ENCODE measurements at places on chromosomes 3 and 15.

DNA sequence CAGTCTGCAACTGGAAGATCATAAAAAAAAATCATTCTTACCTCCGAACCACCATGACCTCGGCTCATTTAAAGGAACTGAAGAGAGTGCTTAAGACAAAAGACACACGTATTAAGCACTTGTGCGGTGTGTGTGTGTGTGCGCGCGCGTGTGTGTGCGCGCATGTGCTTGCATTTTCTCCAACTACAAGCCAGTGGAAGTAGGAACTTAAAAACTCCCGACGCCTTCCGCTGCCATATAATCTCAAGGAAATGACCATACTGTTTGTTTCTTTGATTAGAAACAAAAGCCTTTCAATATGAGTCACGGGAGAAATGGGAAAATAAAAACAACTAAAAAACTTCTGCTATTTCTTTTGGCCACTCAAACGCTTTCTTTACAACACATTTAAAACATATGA, 32.4 kb downstream of the FRMD4B start:
- no peak for DNase-seq

GRCh38 chr15:72838311-72838731, 54.8 kb upstream of the ADPGK start:
- DNase-seq: no peak

DNA sequence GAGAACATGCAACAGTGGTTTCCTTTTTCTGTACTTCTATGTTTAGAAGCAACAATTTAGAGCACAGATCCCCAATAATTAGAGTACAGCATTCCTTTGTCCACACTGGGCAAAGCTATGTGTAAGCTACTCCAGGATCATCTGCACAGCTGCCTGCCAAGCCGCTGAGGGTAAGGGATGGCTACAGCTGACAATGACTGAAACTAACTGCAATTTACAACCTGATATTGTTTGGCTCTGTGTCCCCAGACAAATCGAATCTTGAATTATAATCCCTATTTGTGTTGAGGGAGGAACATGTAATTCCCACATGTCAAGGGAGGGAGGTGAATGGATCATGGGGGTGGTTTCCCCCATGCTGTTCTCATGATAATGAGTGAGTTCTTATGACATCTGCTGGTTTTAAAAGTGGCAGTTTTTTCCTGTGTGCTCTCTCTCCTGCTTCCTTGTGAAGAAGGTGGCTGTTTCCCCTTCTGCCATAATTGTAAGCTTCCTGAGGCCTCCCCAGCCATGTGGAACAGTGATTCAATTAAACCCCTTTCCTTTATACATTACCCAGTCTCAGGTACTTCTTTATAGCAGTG, 54.8 kb upstream of the TNFSF10 start:
- DNase-seq: no peak

DNA sequence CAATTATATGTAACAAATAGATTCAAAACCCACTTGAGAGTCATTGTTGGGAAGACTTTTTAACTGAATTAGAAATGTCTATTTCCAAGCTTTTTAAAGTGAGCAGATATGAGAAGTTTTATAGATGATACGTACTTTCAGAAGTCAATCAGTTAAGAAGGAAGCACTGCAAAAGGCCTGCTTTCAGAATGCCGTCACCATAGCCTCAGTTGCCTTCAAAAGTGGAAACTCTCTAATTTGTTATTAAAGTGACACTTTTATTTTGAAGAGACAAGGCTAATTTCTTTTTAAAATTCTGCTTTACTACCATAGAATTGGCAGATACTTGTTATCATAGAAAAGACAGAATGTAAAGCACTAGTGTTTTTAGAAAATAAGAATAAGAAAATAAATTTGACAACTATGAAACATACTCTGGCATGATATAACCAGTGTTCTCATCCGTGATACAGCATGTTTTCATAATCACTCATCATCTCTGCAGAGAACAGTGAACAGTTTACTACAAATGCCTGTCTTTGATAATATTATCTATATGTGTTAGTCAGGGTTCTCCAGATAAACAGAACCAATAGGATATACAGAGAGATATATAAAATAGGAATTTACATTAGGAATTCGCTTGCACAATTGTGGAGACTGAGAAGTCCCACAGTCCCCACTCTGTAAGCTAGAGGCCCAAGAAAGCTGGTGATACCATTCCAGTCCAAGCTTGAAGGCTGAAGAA, 7.0 kb upstream of the PLD1 start:
- DNase-seq: no peak

- DNase-seq: no peak
Measured at GRCh38 chr3:45218578-45219390, 7.3 kb downstream of the TMEM158 start.

GRCh38 chr3:167355446-167355845, 24.7 kb downstream of the ZBBX start:
- no peak for DNase-seq

- DNase-seq: no peak
Measured at GRCh38 chr3:56629047-56629446, 54.0 kb downstream of the TASOR start.

DNA sequence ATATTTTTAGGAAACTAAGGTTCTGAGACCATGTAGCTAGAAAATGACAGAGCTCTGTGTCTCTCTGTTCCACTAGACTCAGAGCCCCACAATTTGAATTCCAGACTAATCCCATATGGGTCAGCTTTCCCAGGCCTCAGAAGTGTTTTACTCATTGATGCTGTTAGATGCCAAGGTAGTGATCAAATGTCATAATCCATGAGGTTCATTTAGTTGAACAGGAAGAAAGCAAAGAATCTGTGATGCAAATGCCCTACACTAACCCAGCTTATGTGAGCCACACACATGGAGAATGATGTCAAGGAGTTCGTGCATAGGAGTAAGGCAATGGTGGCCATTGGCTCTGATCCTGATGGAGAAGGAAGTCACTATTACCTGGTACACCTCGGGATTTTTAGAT, 363.4 kb upstream of the RARB start:
- DNase-seq: no peak

DNA sequence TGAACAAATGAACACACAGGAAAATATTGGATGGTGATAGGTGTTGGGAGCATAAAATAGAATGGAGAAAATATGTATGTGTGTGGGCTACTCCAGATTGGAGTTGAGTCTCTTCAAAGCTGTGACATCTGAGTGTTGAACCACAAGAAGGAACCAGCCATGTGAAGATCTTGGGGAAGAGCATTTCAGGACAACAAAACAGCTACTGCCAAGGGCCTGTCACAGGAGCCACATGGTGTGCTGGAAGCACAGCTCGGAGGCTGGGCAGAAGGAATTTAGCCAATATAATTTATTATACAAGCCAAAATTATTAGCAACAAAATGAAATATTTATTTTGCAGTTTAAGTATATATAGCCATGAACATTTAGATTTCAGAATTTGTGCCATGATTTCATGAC, 108.3 kb upstream of the FGF7 start:
- no peak for DNase-seq

DNA sequence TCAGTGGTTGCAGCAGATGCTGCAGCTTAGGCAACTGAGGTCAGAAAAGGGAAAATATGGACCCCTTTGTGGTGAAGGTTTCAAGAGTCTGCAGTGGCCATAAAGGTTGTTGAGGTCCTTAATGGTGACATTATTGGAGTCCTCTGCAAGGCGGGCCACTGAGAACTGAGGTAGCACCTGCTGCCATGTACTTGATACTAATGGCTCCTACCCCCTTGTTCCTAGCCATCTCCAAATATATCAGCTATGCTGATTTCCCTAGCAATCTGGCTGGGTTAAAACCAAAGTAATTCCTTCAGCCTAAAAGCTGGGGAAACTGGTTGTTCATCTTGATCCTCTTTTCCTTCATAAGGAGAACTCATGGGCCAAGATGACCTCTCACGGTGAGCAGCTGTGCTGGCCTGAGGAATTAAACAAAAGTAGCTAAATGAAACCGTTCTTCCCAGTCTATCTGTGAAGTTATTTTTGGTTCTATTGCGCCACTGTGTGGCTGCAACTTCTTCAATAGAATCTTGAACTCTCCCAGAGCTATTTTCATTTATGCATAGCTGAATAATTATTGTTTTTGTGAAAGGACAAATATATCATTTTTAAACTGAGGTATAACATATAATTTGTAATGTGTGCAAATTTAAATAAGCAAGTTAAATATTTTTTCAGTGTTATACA, 76.1 kb upstream of the PLSCR4 start:
- no peak for DNase-seq

- DNase-seq: no peak
Measured at GRCh38 chr15:73426323-73426994, 16.5 kb upstream of the REC114 start.

- DNase-seq: no peak
Measured at GRCh38 chr15:84103345-84103744, 132.2 kb upstream of the GOLGA6L4 start.

DNA sequence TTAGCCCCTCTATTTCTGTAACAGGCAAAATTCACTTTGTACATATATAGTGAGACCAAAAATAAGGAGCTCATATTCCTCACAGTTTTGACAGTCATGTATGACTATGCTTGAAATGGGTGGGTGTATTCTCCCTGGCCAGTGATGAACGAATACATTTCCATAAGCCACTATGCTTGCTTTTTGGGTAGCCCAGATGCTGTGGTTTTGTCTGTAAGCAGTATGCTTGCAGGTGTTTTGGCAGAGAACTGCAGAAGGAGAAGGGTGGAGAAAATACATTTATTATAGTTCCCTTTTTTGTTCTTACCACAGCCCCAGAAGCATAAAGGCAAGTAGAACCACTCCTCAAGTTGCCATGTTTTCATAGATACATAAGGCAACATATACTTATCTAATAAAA, 131.2 kb downstream of the RBMS3 start:
- DNase-seq: no peak

GRCh38 chr15:77637851-77638692, 5.4 kb upstream of the LINGO1 start:
- DNase-seq: no peak

GRCh38 chr3:58281069-58281468, 25.0 kb upstream of the RPP14 start:
- no peak for DNase-seq

GRCh38 chr15:93477188-93477587, 388.2 kb upstream of the RGMA start:
- no peak for DNase-seq

DNA sequence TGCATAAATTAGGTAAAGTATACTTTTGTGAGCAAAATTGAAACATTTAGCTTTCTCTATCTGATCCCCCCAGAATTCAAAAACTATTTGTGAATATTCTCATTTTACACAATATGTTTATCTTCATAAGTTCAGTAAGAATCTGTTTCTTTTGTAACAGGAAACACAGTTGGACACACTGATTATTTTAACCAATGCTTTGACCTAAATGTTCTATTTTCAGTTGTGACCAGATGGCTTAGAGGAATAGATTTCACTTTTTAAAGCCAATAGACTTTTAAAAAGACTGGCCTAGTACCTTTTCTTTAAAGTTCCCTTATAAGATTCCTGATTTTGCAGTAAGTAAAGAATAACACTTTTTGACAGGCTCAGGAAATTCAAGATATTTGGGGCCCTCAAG, 74.0 kb upstream of the STRIT1 start:
- no peak for DNase-seq

- DNase-seq: no peak
Measured at GRCh38 chr3:107689355-107689754, 166.6 kb downstream of the BBX start.

GRCh38 chr3:105614288-105615030, 247.8 kb downstream of the ALCAM start:
- DNase-seq: no peak

DNA sequence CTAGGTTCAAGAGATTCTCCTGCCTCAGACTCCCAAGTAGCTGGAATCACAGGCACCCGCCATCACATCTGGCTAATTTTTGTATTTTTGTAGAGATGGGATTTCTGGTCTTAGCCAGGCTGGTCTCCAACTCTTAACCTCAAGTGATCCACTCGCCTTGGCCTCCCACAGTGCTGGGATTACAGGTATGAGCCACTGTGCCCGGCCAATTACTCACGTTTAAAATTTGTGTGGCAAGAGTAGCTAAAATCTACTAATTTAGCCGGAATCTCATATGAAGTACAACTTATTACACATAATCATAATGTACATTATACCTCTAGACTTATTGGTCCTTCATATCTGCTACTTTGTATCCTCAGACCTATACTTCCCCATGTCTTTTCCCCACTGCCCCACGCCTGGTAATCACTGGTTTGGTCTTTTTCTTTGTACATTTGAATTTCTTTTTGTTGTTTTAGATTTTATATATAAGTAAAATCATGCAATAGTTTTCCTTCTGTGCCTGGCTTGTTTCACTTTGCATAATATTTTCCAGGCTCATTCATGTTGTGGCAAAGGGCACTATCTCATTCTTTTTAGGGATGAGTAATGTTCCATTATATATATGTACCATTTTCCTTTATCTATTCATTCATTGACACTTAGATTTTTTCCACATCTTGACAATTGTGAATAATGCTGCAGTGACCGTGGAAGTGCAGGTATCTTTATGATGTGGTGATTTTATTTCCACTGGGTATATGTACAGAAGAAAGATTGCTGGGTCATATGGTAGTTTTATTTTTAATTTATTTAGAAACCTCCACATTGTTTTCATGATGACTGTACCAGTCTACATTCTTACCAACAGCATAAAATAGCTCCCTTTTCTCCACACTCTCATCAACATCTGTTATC, 605.0 kb upstream of the CBLB start:
- peak; percentile 13 for DNase-seq

DNA sequence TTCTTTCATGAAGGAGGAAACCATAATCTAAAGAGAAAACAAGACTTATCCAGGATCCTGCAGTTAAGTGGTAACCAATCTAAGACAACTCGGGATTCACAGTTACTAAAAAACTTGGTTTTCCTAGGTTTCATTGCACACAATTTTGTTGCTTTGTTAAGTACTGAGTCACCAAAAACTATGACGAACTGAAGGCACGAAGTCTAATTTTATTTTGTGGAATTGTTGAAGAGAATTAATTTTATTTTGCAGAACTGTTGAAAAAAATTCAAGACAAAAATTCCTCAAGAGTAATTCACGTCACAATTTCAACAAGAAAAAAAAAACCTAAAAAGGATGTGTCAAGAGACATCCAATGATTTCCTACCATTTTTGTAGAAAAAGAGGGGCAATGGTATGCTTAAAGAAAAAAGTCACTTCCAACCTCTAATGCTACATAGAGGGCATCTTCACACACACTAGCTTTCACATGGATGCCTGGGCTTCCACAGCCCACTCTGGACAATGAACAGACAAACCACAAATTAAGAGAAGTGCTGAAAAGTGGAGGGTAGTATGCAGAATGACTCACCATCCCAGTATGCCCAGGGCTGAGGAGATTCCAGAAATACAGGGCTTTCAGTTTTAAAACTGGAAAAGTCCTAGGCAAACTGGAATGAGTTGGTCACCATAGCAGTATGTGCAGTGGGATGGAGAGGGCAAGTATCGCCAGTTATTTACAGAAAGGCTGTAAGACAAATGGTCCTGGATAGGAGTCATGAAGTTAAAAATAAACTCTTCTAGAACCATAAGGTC, 29.2 kb downstream of the PLOD2 start:
- no peak for DNase-seq

- DNase-seq: peak; percentile 40
Measured at GRCh38 chr3:187919048-187919447, 173.8 kb upstream of the BCL6 start.

All from activated T-cell treated with anti-CD3 and anti-CD28 coated beads for 24 hours (primary cell).